ENCODE measurements at places on chromosomes 16 and 17. TPM values are rescaled to one million over a fixed set of nuclear protein-coding genes. Genes with fewer than 3 reads are reported as not detected.

DNA sequence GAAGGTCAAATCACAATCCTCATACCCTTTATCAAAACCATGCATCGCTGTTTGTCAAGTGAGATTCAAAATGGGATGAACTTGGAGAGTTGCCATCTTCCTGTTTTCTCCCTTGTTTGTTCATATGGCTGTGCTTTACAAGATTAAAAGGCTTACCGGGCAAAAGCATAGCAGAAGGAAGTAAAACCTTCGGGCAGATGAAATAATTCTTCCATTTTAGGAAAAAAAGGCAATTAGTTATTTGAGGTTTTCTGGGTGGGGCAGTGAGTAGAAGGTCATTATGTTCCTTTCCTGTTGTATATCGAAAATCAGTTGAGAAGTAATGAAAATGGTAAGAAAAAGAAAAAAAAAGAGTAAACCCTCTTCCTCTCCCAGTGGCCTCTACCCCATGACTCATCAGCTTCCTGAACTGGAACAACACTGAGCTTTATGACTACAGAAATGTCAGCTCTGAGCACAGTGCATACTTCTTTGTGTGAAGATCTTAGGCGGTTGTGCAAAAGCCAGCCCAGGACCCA, 369.2 kb downstream of the CDH13 start:
- no peak for DNase-seq

ORC6 gene
- total RNA-seq = 3.4 TPM

- DNase-seq = no peak
These were observed 952.5 kb downstream of the CDH8 start for GRCh38 chr16:61083711-61084110.

HSPB9 gene
- not detected for total RNA-seq
